ENCODE measurements at places on chromosomes 12 and 14.

GRCh38 chr12:32302218-32303173, 96.9 kb upstream of the FGD4 start:
- DNase-seq: no peak

- DNase-seq: no peak
Measured at GRCh38 chr14:50772412-50772811, 58.5 kb downstream of the NIN start.

DNA sequence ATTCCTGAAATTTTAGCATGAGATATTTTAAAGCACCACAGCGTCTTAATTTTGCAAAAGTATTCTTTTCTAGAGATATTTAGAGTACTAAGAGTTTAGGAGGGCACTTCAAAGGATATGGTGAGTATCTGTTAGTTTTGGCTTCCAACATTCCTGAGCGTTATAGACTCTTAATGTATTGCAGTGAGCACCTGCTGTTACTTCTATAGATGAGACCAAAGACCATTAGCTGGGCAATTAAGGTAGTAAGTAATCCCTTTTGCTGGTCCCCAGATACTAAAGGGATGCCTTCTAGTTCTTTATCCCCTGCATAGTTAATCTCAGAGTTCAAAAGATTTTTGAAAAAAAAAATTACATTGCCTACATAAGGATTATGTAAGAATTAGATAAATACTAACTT, 975.6 kb downstream of the GALC start:
- no peak for DNase-seq

- no peak for DNase-seq
Measured at GRCh38 chr14:36718216-36718615, 56.6 kb downstream of the PAX9 start.

- DNase-seq: no peak
Measured at GRCh38 chr12:89470741-89471509, 53.7 kb downstream of the GALNT4 start.

DNA sequence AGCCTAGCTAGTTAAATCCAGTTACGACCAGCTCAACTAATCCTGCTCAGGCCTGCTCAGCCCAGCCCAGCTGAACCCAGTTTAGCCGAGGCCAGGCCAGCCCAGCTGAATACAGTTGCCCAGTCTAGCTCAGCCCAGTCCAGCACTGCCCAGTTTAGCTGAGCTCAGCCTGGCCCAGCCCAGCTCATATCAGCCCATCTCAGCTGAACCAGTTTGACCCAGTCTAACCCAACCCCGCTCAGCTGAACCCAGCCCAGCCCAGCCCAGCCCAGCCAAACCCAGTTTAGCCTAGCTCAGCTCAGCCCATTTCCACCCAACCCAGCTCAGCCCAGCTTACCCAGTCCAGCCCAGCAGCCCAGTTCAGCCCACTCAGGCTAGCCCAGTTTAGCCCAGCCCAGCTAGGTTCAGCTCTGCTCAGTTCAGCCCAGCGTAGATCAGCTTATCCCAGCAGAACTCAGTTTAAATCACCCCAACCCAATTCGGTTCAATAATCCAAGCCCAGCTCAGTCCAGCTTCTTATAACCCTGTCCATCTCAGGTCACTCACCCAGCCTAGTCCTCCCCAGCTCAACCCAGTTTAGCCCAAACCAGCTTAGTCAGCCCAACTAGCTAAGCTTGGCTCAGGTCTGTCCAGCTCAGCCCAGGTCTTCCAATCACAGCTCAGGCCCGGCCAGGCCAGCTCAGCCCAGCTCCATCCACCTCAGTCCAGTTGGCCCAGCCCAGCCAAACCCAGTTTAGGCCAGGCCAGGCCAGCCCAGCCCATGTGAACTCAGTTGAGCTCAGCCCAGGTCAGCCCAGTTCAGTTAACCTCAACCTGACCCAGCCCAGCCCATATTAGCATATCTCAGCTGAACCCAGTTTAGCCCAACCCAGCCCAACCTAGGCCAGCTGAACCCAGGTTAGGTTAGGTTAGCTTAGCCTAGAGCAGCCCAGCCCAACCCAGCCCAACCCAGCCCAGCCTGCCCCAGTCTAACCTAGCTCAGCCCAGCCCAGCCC, 76.7 kb downstream of the TMEM121 start:
- no peak for DNase-seq

- peak; percentile 83 for DNase-seq
Measured at GRCh38 chr12:6363330-6364043, 11.9 kb downstream of the SCNN1A start.

DNA sequence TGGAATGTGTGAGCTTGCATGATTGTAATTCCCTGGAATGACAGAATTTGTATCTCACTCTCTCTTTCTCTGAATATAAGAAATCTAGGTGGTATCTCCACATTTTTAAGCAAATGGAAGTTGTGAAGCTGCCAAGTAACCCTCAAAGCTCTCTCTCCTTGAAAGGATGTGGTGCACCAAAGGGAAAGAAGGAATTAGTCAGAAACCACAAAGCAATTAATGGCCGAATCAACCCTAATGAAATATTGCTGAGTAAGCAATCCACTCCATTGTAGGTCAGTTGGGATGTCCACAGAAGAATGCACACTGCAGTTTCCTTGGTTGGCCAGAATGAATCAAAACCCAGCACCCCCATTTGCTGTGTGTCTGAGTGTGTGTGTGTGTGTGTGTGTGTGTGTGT, 153.5 kb downstream of the KCNA5 start:
- DNase-seq: no peak

DNA sequence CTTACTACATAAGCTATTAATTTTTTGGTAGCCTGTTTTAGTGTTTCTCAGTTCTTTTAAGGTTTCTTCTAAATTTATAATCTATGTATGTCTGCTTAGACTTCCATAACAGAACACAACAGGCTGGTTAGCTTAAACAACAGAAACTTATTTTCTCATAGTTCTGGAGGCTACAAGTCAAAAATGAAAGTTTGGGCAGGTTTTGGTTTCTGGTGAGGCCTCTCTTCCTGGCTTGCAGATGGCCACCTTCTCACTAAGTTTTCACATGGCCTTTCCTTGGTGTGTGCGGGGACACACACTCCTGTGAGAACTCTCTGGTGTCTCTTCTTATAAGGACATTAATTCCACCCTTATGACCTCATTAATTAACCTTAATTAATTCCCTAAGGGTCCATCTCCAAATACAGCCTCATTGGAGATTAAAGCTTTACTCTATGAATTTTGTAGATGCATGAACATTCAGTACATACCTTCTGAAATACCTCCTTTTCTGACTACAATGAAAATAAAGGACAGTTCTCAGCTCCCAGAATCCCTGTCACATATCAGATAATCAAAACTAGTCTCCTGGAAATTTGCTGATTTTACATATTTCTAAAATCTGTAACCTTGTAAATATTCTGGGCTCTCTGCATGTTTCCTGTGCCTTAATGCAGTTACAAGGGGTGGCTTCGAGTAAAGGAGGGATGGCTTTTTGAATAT, 23.2 kb upstream of the BMAL2 start:
- DNase-seq: no peak

- DNase-seq: no peak
Measured at GRCh38 chr14:97916669-97917568, 1119.7 kb downstream of the VRK1 start.

DNA sequence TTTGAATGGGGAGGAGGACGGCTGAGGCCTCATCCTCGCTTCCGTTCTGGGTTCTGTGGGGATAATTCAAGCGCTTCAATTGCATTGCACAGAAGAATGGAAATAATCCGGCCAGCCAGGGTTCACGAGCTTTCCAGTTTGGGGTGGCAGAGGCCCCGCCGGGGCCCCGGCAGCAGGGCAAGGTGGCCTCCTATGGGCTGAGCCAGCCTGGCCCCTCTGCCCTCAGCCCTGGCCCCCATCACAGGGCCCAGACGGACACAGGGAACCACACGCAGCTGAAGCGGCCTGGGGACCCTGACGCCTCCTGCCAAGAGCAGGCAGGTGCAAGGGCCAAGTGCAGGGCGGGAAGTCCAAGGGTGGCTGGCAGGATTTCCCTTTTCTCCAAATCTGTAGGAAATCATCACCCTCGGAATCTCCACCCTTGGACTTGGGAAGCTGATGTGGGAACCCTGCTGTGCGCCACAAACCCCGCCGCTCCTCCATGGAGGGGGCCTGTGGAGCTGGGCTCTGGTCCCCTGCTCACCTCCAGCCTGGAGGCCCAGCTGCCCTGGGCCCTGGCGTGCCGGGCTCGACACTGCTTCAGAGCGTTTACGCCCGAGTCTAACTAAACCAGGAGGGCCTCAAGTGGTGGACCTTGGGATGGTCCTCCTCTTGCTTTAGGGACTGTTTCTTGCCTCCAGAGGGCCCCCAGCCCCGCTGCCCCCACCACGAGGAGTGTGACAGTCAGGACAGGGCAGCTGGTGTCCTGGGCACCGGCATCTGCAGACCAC, 78.4 kb downstream of the MOK start:
- DNase-seq: no peak

Measured in activated T-cell treated with anti-CD3 and anti-CD28 coated beads, Interleukin-2, amount 50 U/mL, for 24 hours (primary cell).